ENCODE measurements at places on chromosomes 16 and 17. TPM values are rescaled to one million over a fixed set of nuclear protein-coding genes. Genes with fewer than 3 reads are reported as not detected.

- DNase-seq, result no peak
Observed at GRCh38 chr16:57824888-57825287, 22.6 kb upstream of the KIFC3 start.

- no peak for DNase-seq
Observed at GRCh38 chr17:7480089-7480384, 606 bp upstream of the ZBTB4 start.

GRCh38 chr17:4593021-4593421 lies 8.7 kb downstream of the SMTNL2 start:
- no peak for DNase-seq

PYY gene
- 0.21 TPM for polyA plus RNA-seq

KIF19 gene
- not detected for polyA plus RNA-seq

TEX14 gene
- polyA plus RNA-seq, result 0.02 TPM

DNA sequence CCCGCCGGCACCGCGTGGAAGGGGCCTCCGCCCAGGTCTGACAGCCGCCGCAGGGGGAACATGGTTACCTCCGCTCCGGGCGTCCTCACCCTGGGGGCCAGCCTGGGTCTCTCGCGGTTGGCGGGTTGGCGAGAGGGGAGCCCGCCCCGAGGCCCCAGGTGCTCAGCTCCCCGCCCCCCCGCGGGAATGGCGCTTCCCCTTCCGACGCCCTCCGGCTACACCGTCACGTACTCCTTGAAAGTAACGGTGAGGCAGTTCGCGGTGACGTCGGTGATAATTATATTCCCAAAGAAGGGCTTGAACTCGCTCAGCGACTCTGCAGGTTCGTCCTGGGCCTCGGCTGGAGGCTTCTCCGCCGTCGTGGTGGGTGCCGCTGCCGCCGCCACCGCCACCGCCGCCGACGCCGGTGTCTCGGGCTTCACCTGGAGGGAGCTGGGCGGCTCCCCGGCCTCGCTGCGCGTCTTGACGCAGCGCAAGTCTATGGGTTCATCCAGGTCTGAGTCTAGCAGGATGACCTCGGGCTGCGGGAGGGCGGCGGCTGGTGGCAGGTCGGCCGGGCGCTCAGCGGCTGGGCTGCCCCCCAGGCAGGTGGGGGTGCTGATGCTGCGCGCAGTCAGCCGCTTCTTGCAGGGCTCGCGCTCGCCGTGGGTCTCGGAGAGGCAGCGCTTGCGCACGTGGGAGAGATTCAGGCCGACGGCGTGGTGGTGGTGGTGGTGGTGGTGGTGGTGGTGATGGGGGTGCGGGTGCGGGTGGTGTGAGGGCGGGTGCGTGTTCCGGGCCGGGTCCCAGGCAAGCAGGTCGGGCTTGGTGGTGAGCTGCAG lies 5.3 kb downstream of the CBX4 start:
- no peak for DNase-seq

PPY gene
- not detected for polyA plus RNA-seq

DNA sequence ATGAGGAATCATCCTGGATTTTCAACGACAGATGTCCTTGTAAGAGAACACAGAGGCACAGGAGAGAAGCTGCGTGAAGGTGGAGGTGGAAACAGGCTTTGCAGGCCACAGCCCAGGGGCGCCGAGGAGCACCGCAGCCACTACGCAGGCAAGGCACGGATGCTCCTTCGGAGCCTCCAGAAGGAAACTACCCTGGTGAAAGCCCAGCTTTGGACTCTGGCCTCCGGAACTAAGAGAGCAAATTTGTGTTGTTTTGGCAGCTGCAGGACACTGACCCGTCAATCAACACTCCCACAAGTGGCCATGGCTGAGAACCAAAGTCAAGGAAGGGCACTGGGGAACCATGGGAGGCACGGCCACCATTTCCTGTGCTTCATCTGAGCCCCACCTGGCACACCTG lies 3.4 kb downstream of the ARL16 start:
- DNase-seq, result no peak

GRCh38 chr17:69581061-69581961 lies 166.8 kb downstream of the MAP2K6 start:
- no peak for DNase-seq
